ENCODE measurements at places on chromosomes 2 and 18. TPM values are rescaled to one million over a fixed set of nuclear protein-coding genes. Genes with fewer than 3 reads are reported as not detected.

Gene ITGB6
- total RNA-seq, result not detected

Gene PNKD
- total RNA-seq, result 73.1 TPM

Gene TMEM247
- not detected for total RNA-seq

Gene MYCN
- 0.33 TPM for total RNA-seq

Gene CCDC85A
- 3.6 TPM for total RNA-seq

Gene LRATD1
- 5.7 TPM for total RNA-seq

Gene CAPN14
- not detected for total RNA-seq

Gene LIMS3
- total RNA-seq, result 4.1 TPM

GRCh38 chr2:37355735-37356134 is 11.3 kb downstream of the QPCT start:
- DNase-seq, result no peak

GRCh38 chr2:47094511-47095142 is 60.5 kb downstream of the STPG4 start:
- DNase-seq, result no peak

DNA sequence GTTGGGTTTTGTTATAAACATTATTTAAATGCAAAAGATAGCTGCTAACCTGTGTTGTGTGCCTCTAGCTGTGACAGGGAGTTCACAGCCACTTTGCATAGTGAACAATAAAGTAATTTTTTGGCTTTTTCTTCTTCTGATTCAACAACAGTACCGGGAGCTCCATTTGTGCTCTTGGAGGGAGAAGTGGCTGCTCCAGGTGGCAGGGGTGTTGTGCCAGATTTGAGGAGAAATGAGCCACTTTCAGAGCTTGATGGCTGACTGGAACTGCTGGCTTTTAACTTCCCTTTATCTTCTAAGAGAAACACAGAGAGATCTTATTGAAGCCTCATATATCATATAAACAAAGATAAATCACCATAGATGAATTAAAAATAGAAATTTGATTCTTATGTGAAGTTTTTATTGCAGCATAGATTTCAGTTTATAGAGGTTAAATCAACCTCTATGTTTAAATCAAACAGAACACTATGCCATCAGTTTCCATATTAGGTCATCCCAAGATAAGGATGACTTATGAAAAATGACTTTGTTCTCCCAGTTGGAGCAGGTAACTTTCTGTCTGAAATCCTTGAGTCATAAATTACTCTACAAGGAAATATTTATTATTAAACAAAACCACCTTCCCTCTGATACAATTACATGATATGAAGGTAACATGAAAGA is 182.0 kb upstream of the SESTD1 start:
- DNase-seq, result no peak

DNA sequence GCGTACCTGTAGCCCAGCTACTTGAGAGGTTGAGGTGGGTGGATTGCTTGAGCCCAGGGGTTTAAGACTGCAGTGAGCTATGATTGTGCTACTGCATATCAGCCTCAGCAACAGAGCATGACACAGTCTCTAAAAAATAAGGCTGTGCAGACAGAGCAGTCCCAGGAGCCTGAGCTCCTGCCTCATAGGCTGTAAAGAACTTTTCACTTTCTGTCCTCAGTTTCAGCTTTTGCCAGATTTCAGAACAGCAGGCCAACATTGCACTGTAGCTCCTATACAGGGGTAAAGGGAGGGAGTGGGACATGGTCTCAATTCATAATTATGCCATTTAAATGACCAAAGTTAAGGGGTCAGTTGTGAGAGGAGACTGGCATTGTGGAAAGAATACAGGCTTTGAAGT is 150.6 kb downstream of the GALNT1 start:
- DNase-seq, result no peak

DNA sequence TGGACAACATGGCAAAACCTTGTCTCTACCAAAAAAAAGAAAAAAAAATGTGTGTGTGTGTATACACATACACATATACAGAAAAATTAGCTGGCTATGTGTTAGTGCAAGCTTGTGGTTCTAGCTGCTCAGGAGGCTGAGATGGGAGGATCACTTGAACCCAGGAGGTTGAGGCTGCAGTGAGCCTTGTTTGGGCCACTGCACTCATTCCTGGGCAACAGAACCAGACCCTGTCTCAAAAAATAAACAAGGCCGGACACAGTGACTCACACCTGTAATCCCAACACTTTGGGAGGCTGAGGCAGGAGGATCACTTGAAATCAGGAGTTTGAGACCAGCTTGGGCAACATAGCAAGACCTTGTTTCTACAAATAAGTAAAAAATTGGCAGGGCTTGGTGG is 2.1 kb downstream of the COQ10B start:
- no peak for DNase-seq

DNA sequence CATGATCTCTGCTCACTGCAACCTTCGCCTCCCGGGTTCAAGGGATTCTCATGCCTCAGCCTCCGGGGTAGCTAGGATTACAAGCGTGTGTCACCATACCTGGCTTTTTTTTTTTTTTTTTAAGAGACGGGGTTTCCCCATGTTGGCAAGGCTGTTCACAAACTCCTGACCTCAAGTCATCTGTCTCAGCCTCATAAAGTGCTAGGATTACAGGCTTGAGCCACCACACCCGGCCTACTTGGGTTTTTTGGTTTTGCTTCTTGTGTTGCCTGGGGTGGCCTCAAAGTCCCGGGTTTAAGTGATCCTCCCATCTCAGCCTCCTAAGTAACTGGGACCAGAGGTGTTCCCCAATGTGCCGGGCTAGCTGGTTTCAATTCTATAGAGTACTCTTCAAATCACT is 64.6 kb downstream of the NAPG start:
- DNase-seq, result no peak

DNA sequence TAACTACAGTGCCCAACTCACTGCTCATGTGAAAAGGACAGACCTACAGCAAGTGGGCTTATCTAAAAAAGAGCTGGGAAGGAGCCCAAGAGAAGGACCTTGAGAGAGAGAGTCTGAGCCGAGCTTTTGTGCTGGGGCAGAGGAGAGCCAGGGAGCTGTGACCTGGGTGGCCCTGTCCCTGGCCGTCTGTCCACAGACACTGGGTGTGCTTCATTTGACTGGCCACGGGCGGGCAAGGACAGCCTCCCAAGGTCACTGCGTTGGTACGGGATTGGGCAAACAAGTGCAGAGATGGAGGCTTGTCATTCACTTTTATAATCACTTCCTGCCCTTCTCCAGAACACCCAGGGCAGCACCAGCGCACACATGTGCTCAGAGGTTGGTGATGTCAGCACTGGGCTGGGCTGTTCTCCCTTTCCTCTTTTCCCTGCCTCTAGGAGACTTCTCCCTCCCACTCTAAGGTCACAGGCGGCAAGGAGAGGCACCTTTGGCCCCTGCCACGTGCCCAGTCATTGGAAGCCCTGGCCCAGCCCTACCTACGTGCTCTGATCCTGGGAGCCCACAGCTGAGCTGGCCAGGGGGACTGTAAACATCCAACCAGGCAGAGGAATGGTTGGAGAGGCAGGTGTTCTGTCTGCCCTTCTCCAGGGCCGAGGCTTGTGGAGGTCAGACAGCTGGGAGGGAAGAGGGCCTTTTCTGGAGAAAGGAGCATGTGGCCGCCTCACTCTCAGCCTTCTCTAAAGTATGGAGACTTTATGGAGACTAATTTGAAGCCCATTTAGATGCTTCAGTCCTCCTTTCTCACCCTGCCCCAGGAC is 6.4 kb upstream of the PSD4 start:
- no peak for DNase-seq

DNA sequence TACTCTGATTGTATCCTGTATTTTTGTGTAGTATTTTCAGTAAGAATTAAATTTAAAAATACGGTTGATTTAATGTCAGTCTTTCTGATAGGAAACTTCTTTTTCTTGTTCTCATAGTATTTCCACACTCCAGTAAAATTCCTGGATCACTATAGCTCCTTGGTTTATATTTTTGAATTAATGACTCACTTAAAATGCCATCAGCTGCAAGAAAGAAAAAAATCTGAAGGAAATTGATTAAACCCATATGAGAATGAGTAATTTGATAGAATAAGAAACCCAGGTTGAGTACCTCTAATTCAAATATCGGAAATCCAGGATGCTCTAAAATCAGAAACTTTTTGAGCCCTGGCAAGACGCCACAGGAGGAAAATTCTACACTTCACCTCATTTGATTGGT is 186.8 kb upstream of the RND3 start:
- DNase-seq, result no peak

DNA sequence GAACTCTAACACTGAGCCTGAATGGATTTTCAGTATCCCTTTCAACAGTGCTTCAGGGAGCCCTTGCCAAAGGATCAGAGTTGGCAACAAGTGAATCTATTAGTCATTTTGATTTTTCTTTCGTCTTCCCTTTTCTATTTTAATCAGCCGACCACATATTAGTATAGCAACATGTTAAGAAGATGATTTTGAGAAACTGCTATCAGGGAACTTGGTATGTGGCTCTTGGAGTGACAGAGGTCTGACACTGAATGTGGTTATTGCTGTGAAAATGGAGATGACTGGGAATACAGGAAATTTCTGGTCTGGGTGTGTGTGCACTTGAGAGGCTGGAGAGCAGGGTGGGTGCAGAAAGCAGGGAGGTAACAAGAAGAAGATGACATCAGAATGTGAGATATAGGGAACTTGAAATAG is 28.7 kb upstream of the IL1RL1 start:
- no peak for DNase-seq

DNA sequence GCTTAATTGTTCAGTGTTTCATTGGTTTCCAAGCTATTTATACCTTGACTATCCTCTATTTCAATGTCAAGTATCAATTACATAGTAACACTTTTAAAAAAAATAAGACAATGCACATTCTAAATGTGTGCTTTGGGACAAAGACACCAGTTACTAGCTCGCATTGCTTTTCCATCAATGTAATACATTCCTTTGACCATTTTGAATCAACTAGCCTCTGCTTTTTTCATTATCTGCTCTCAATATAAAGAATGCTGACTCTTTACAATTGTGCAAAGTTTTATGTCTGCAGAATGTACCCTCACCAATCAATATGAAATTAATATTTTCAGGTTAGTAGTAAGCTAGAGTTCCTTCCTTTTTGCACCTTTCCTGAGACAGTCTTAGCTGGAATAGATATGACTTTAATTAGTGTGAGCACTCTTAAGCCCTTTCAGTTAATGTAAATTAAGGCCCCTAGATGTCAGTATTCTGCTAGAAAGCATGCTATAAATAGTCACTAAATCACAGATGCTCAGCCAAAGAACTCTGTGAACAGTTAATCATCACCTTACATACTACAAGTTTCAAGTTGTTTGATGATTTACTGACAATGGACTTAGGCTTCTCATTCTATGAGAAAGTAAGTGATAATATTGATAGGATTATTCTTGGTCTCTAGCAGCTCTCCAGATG is 413.6 kb downstream of the PTH2R start:
- no peak for DNase-seq

DNA sequence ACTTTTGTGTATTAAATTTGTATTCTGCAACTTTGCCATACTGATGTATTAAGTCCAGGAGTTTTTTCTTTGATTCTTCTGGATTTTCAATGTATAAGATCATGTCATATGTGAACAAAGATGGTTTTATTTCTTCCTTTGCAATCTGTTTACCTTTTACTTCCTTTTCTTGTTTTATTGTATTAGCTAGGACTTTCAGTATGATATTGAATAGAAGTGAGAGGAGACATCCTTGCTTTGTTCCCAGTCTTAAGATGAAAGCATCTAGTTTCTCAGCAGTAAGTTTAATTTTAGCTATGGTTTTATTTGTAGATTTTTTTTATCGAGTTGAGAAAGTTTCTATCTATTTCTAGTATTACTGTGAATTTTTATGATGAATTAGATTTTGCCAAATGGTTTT is 25.5 kb downstream of the VRK2 start:
- no peak for DNase-seq

- DNase-seq, result no peak
Observed at GRCh38 chr2:148300544-148300943, 279.7 kb downstream of the MBD5 start.

GRCh38 chr18:7878265-7879211 is 311.4 kb downstream of the PTPRM start:
- DNase-seq, result no peak

GRCh38 chr2:224357098-224357901 is 44.6 kb downstream of the FAM124B start:
- DNase-seq, result no peak

DNA sequence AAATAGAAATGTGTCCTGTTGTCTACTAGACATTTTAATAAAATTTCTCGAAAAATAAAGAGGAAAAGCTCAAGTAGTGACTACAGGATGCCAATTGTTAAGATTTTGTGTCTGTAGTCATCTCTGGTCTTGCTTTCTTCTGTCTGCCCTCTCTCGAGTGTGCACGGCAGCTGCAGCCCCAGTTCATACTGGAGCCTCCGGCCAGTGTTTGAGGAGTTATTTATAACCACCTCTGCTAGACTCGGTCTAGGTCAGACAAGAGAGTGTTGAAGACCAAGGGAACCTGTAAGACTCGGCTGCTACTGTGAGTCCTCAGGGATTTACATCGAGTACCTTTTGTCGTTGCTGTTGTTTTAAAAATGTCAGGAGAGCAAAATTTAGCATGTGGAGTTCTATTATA is 810.1 kb upstream of the POU3F3 start:
- no peak for DNase-seq

GRCh38 chr2:6073191-6074088 is 381.3 kb downstream of the SOX11 start:
- DNase-seq, result no peak

DNA sequence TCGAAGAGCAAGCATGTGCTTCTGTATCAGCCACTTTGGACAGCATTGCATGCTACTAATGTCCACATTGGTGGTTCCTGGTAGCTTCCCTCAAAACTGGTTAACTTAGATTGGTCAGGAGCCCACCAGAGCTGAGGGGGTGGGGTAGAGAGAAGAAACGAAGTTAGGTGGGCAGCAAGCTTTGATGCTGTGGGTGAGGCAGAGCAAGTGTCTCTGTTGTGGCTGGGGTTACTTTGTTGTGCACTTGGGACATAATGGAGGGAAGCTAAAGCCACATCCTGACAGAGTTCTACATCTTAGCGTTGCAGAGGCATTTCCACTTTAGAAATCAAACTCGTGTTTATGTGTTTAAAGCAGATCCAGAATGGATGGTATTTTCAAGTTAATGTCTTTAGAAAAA is 82.7 kb downstream of the FAM168B start:
- no peak for DNase-seq

- DNase-seq, result no peak
Observed at GRCh38 chr18:48374423-48375149, 34.6 kb downstream of the ZBTB7C start.
